ENCODE measurements at places on chromosomes 1 and 21. TPM values are rescaled to one million over a fixed set of nuclear protein-coding genes. Genes with fewer than 3 reads are reported as not detected.

TMEM200B gene
- 36.4 TPM for total RNA-seq

THEM5 gene
- not detected for total RNA-seq

SPRR2B gene
- not detected for total RNA-seq

DNA sequence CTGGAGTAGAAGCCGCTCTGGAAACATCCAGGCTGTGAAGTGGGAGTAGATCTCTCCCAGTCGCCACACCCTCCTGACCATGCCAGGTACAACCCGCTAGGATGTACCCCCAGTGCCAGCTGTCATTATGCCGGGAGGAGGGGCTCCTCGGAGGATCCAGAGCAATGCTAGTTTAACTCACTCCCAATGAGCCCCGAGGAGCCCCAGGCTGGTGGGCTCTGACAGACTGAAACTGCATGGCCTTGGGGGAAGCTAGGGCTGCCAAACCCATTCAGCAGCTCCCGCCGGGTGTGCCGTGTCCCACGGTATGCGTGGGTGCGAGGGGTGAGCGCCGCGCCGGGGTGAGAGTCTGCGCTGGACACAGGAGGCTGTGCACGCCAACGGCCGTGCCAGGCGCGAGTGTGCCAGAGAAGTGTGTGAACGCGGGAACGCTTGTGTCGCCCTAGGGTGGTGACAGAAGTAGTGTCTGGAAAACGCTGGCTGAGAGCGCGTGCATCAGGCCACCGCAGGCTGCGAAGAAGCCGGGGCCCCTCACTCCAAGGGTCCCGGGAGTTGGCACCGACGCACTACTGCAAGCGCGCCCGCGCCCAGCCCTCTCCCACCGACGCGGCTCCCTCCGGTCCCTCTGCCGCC, 177.1 kb upstream of the EDN2 start:
- H3K27me3 ChIP-seq, result no peaks in the 10 kb centered on the region
- peak overlapping the region; percentile 40 for H3K27ac ChIP-seq
- H3K4me3 ChIP-seq, result peak overlapping the region; percentile 83
- no peak for DNase-seq

DNA sequence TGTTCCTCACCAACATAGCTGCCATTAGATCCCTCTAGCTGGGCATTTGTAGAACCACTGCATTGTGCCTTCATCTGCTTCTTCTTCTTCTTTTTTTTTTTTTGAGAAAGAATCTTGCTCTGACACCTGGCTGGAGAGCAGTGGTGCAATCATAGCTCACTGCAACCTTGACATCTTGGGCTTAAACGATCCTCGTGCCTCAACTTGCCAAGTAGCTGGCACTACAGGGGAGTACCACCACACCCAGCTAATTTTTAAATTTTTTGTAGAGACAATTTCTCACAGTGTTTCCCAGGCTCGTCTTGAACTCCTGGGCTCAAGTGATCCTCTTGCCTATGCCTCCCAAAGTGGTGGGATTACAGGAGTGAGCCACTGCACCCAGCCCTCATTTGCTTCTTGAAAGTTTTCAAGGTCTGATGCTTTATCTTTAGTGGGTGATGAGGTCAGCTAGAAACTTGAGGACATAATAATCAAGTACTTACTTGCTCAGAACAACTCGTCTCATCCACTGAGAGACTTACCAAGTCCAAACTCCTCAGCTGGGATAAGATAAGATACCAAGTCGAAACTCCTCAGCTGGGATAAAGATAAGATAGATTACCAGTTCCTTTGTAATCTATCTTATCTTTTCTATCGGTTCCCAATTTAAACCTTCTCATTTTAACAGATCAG, 71.5 kb downstream of the MACF1 start:
- H3K4me3 ChIP-seq, result no peak overlapping the region
- H3K27ac ChIP-seq, result no peak overlapping the region
- H3K4me1 ChIP-seq, result peaks cover 76% of the 10 kb centered on the region
- no peaks in the 10 kb centered on the region for H3K36me3 ChIP-seq
- H3K27me3 ChIP-seq, result no peaks in the 10 kb centered on the region

GRCh38 chr1:214604523-214604922, 1.5 kb downstream of the CENPF start:
- no peak overlapping the region for H3K4me3 ChIP-seq
- H3K36me3 ChIP-seq, result no peaks in the 10 kb centered on the region
- no peak overlapping the region for H3K27ac ChIP-seq
- DNase-seq, result no peak
- H3K4me1 ChIP-seq, result peaks cover 14% of the 10 kb centered on the region

DNA sequence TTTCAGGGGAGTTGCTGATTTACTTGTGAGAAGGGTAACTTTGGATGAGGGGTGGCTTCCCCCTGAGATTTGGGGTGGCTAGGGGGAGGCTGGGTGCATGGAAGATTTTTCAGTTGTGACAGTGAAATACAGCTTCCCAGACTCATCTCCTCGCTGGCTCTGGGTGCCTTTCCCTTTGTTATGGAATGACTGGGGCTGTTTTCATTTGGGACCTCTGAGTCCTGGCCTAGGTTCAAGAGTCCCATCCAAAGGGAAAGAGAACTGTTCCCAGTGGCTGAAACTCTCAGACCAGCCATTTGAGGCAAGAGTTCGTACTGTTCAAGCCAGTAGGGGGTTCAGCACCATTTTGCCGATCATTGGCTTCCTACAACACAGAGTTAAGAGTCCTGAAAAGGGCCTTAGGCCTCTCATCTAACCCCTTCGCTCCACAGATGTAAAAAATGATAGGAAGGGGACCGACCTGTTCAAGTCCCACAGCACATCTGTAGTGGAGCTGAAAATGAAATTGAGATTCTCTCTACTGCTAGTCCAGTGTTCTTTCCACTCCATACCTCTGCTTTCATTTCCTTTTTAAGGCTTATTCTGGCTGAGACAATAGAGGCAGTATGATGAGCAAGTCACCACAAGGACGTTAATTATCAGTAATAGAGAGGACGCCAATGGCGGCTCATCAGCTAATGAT, 958 bp downstream of the DDR2 start:
- peak overlapping the region; percentile 57 for H3K4me3 ChIP-seq
- DNase-seq, result no peak
- H3K27ac ChIP-seq, result peak overlapping the region; percentile 90
- H3K27me3 ChIP-seq, result no peaks in the 10 kb centered on the region
- no peaks in the 10 kb centered on the region for H3K36me3 ChIP-seq
- peaks cover 23% of the 10 kb centered on the region for H3K4me1 ChIP-seq

GRCh38 chr1:2480986-2481364, 4.9 kb downstream of the PLCH2 start:
- no peak overlapping the region for H3K27ac ChIP-seq
- no peaks in the 10 kb centered on the region for H3K27me3 ChIP-seq
- H3K4me1 ChIP-seq, result no peaks in the 10 kb centered on the region
- H3K36me3 ChIP-seq, result no peaks in the 10 kb centered on the region
- H3K4me3 ChIP-seq, result no peak overlapping the region
- DNase-seq, result no peak

- no peaks in the 10 kb centered on the region for H3K4me1 ChIP-seq
- no peak for DNase-seq
- no peak overlapping the region for H3K27ac ChIP-seq
- H3K27me3 ChIP-seq, result no peaks in the 10 kb centered on the region
Measured at GRCh38 chr1:66758241-66758755, 6.0 kb downstream of the DYNLT5 start.

DNA sequence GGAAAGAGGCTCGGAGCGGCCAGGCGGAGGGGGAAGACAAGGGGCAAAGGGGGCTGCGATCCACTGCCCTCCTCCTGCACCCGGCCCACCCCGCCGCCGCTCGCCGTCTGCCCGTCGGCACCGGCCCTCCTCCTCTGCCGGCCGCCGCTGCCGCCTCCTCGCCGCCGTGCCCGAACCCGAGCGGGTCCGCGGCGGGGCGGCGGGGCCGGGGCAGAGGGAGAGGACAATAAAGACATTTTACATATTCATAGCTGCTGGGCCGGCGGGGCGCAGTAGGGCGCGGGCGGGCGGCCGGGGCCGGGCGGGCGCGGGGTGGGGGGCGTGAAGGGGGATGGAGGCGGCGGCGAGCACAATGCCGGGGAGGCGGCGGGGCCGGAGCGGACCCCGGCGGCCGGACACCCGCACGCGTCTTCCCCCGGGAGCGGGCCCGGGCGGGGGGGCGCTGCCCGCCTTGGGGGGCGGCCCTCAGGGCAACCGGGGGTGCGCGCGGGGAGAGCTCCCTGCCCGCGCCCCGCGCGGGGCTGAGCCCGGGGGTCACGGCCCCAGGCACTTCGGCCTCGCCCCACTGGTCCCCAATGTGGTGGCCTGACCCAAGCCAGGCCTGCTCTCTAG, 546 bp downstream of the POU2F1 start:
- no peak for DNase-seq
- no peaks in the 10 kb centered on the region for H3K27me3 ChIP-seq
- H3K4me1 ChIP-seq, result peaks cover 10% of the 10 kb centered on the region

- no peak overlapping the region for H3K27ac ChIP-seq
- H3K4me3 ChIP-seq, result no peak overlapping the region
- H3K36me3 ChIP-seq, result peaks cover 23% of the 10 kb centered on the region
- no peak for DNase-seq
- no peaks in the 10 kb centered on the region for H3K27me3 ChIP-seq
Measured at GRCh38 chr1:205109711-205110110, 12.1 kb downstream of the RBBP5 start.

DNA sequence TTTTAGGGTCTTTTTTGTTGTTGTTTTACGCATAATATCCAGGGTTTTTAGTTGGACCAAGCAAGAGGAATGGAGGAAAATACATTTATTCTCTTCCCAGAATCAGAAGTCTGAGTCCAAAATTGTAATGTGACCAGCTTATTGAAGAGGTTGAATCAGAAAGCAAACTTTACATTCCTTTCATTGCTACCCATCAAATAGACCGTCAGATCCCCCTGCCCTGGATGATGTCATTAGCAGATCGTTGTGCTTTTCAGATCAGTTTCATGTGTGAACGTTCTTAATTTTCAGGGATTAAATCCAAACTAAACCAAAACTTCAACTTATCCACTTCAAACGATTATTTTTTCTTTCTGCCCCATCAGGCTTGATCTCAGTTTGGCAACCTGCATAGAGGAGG, 85.7 kb upstream of the NGF start:
- DNase-seq, result no peak
- no peak overlapping the region for H3K27ac ChIP-seq
- H3K36me3 ChIP-seq, result no peaks in the 10 kb centered on the region

GRCh38 chr1:151970626-151971025, 23.0 kb downstream of the S100A10 start:
- no peak for DNase-seq
- no peak overlapping the region for H3K4me3 ChIP-seq

- H3K4me3 ChIP-seq, result no peak within 1 kb of the TSS
- H3K36me3 ChIP-seq, result peaks cover 43% of the 10 kb centered on the region
- H3K4me1 ChIP-seq, result peaks cover under 1% of the 10 kb centered on the region
- no peak within 1 kb of the TSS for H3K27ac ChIP-seq
- no peaks in the 10 kb centered on the region for H3K27me3 ChIP-seq
- no peak for DNase-seq
Measured at GRCh38 chr1:154993572-154994268, at the start of gene LENEP. LENEP (plus strand) TSS chr1:154993586; CDS start chr1:154993608, 22 bp downstream.

DNA sequence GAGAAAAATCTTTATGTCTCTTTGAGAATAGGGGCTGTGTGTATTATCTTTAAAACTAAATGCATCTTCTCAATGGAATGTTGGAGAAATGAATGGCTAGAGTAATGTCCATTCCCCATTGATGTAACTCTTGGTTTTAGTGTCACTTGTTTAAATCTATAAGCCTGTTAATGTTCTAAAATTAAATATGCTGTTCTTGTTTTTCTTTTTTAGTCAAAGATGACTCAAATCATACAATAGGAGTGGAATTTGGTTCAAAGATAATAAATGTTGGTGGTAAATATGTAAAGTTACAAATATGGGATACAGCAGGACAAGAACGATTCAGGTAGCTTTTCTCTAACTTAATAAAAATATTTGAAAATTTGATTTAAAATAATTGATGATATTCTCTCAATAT, 17.6 kb downstream of the RAB4A start:
- no peak overlapping the region for H3K27ac ChIP-seq
- no peaks in the 10 kb centered on the region for H3K36me3 ChIP-seq
- no peak for DNase-seq
- no peak overlapping the region for H3K4me3 ChIP-seq

DNA sequence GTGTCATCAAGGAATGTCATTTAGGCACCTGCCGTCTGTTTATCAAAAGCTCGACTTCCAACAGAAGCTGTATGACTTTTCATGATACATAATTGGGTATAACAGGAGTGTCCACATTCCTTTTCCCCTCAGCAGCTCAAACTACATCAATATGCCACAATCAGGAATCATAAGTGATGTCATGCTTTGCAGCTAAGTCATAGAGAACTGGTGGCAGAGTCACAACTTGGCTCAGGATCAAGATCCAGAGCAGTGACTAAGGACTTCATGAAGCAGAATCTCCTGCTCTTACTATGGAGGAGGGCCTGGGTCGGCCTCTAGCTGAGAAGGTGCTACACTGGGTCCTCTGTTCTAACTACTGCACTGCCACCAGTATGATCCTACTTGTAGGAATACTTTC, 36.5 kb upstream of the AGBL4 start:
- no peak overlapping the region for H3K4me3 ChIP-seq
- H3K27me3 ChIP-seq, result no peaks in the 10 kb centered on the region
- H3K27ac ChIP-seq, result no peak overlapping the region
- H3K36me3 ChIP-seq, result no peaks in the 10 kb centered on the region

- H3K27ac ChIP-seq, result no peak overlapping the region
- DNase-seq, result no peak
- H3K27me3 ChIP-seq, result no peaks in the 10 kb centered on the region
- peaks cover 20% of the 10 kb centered on the region for H3K4me1 ChIP-seq
- no peak overlapping the region for H3K4me3 ChIP-seq
Measured at GRCh38 chr1:155069551-155070157, 6.1 kb downstream of the EFNA4 start.

DNA sequence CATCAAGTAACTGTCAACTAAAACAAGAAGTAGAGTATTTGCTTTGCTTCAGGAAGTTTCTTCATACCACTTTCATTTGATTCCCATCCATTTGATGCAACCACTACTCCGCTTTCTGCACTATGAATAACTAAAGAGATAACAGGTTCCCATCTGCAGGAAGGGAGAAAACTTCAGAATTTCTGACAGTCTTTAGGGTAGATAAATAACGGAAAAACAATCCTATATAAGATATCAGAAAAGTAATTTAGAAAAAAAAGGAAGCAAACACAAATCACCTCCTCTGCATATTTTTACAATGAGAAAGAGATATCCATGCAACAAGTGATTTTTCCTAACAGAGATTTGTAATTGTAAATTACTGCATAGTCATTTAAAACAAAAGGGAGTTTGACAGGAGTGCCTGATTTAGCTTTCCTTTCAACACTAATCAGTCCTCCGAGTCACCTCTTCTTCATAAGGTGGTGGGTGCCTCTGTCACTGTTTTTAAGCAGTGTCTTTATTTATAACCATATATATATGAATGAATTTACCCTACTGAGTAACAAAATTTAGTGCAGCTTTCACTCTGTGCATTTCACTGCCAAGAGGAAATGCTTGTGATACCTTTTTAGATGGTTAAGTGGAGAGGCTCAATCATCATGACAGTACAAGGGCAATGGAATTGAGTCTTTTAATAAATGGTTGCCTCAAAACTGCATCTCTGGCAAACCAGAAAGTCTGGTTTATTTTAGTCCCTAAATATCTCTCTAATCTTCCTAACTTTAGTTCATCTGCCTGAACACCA, 1920.4 kb downstream of the MRPL39 start:
- no peaks in the 10 kb centered on the region for H3K4me1 ChIP-seq
- H3K4me3 ChIP-seq, result no peak overlapping the region
- no peaks in the 10 kb centered on the region for H3K27me3 ChIP-seq
- no peaks in the 10 kb centered on the region for H3K36me3 ChIP-seq
- DNase-seq, result no peak
- no peak overlapping the region for H3K27ac ChIP-seq

Data from esophagus muscularis mucosa (tissue), 4 donors.